ENCODE measurements at places on chromosomes 7 and 10.

DNA sequence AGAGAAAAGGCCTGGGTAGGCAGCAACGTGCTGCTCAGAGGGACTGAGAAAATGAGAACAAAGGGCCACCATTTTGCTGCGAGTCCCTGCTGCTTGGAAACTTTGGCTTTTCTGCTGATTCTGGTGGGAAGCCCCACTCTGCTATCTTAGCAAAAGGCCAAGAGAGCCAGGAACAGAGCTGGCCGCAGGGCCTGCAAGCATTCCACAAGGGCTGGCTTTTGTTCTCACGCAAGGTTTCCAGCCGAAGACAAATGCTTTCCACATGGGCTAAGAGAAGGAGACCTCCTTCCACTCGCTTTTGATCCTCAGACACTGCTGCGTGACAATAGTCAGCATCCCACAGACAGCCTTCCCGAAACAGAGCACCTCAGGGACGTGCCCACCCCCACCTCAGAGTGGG, 163.1 kb downstream of the ARHGAP12 start:
- no peak for DNase-seq

DNA sequence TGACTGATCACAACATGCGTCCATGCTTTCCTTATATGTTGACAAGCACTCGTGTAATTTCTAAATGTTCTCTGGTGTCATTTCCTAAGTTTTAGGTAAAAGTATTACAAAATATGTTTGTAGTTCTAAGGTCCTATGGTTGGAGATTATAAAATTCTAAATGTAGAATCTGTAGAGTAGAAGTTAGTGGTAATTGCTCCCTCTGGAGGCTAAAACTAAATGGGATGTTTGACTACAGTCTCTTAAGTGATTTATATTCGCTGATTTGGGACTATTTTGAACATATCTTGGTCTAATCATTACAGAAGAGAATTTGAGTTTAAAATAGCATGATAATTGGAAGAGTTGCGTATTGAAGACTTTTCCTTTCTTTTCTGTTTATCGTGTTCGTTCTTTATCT, 74.1 kb downstream of the ZMYND11 start:
- DNase-seq = no peak

DNA sequence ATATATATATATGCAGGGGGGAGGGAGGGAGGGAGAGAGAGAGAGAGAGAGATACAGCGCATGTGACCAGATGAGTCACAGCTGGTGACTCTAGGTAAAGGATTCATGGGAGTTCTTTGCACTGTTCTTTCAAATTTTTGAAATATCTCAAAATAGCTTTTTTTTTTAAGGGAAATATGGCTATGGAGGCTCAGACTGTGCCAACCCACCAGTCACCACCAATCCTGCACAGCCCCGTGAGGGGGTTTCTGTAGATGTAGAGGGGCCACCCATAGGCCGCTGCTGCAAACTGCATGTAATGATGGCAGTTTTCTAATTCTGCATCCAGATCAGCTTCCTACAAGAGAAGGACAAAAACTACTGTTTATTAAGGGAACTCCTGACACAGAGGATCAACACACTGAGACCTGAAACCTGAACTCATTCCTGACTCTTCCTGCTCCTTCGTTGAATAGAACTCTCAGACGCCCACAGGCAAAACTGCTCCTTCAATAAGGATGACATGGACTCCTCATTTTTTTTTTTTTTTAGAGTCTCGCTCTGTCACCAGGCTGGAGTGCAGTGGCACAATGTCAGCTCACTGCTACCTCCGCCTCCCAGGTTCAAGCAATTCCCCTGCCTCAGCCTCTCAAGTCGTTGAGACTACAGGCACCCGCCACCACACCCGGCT, 17.3 kb downstream of the DAGLB start:
- DNase-seq = no peak

- DNase-seq = no peak
Measured at GRCh38 chr7:123752534-123752933, 3.7 kb upstream of the WASL start.

- peak; percentile 30 for DNase-seq
Measured at GRCh38 chr7:33334349-33334748, 205.0 kb downstream of the BBS9 start.

DNA sequence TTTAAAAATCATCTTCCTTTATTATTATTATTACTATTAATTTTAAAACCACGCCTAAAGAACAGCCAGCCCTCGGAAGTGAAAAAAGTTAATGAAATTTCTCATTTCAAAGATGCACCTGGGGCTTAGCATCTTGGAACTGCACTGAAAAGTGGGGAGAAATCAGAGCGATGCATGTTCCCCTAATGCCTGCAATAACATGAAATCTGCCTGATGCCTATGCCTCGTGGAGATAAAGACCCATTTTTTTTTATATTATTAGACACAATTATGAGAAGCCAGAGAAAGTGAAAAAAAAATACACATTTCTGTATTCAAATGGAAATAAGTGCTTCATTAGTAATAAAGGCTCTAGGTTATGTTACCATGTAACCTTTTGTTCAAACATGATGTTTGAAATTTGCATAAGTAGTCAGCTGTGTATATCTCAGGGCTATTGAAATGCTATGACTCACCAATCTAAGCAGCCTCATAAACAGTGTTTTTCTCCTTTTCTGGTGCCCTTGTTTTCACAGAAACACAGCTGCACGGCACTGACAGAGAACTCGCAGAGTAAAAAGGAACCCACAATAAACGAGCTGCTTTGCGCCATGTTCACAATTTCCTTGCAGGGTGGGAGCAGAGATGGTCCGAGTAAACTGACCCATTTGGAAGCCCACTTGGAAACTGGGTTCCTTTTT, 175.8 kb upstream of the PRKCQ start:
- DNase-seq = no peak

DNA sequence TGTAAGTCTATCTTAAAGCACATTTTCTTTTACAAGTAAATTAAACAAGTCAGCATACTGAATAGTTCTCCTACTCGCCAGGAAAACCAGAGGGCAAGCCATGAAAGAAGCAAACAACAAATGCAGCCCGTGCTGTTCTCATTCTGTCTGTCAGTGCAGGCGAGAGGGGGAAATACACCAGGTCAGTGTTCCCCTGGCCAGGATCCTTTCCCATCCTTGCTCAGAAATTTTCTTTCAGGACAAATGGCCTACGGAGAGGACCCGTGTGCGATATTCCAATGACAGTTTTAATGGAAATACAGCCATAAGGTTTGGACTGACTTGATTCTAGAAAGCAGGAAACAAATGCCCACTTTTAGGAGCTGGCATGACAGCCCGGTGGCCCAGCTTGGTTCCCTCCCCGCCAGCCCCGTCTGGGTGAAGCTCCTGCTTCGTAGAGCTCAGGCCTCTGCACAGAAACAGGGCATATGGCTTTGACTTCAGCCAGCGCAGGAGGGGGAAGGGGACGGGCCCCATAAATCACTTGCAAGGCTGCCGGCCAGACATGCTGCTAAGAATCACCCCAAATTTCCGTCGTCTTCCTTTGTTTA, 67.8 kb downstream of the FRMD4A start:
- no peak for DNase-seq

- peak; percentile 69 for DNase-seq
Measured at GRCh38 chr10:101031796-101032636, 982 bp downstream of the SFXN3 start.

- no peak for DNase-seq
Measured at GRCh38 chr10:115503546-115503945, 410.4 kb downstream of the ATRNL1 start.

GRCh38 chr7:114218283-114218682, 196.3 kb upstream of the FOXP2 start:
- no peak for DNase-seq

- no peak for DNase-seq
Measured at GRCh38 chr10:70913191-70913892, 25.0 kb upstream of the PCBD1 start.

DNA sequence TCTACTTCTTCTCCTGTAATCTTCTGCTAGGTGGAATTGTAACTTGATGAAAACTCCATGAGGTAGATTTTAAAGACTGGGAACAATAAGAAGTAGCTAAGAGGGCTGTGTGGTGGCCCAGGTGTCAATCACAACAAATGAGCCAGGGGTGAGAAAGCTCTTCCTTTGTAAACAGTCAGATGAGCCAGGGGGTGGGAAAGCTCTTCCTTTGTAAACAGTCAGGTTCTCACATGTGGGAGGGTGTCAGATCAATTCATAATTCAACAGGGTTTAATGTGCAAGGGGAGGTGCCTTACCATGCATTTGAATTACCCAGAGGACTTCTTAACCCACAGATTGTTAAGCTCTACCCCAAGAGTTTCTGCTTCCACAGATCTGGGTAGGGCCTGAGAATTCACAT, 312.4 kb upstream of the AUTS2 start:
- DNase-seq = no peak

- DNase-seq = peak; percentile 29
Measured at GRCh38 chr7:32167256-32167655, 97.0 kb upstream of the PDE1C start.

DNA sequence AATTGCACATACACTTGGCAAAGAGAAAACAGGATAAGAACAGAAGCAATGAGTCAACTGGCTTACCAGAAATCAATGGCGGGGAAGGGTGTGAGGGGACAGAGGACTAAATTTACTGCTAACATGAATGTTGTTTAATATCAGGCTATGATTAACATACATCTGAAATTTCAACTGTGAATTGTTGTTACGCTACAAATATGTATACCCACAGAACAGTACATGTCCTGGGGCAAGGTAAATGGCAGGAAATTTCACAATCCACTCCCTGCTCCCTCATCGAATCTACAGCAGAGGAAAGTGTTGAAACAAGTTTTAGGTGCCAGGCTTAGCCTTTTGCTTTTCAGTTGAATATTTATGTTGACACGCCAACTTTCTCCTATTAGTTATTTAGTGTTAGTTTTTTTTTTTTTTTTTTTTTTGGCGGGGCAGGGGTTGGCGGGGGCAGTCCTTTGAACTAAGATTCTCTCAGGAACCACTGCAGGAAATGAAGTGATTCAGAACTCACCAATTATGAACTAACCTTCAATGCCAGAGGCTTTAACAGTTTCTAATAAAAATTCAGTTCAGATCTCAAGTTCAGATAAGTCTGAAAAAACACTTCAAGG, 99.0 kb downstream of the UBE2H start:
- no peak for DNase-seq

DNA sequence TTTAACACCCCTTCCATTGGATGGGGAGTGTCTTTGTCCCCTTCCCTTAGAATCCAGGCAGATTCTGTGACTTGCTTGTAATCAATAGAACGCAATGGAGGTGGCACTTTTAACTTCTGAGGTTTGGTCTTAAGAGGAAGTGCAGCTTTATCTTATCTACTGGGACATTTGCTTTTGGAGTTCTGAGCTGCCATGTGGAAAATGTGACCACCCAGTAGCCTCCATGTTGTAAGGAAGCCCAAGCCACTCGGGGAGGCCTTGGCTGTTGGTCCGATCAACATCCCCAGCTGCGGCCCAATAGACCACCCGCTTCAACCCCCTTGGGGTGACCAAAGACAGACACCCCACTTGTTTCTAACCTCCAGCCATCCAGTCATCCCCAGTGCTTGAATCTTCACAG, 86.3 kb upstream of the FAM171A1 start:
- DNase-seq = no peak

GRCh38 chr7:105218215-105218614, 170.5 kb downstream of the SRPK2 start:
- DNase-seq = peak; percentile 84

DNA sequence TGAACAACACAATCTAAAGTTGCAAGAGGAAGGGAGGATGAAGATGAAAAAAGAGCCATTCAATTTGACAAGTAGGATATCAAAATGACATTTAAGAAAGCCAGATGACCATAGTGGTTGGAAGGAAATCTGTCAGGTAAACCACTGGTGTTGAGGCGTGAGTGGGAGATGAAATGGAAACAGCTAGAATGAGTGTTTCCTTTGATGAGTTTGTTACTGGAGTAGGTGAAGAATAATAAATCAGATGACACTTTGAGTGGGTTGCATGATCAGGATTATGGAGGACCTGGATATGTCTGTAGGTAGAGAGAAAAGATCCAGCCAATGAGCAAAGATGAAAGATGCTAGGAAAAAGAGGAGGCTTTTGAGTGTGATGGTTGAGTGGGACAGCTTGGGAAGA, 33.1 kb downstream of the AKR1B1 start:
- DNase-seq = no peak

GRCh38 chr7:92584953-92585352, 5.2 kb downstream of the FAM133B start:
- DNase-seq = no peak

DNA sequence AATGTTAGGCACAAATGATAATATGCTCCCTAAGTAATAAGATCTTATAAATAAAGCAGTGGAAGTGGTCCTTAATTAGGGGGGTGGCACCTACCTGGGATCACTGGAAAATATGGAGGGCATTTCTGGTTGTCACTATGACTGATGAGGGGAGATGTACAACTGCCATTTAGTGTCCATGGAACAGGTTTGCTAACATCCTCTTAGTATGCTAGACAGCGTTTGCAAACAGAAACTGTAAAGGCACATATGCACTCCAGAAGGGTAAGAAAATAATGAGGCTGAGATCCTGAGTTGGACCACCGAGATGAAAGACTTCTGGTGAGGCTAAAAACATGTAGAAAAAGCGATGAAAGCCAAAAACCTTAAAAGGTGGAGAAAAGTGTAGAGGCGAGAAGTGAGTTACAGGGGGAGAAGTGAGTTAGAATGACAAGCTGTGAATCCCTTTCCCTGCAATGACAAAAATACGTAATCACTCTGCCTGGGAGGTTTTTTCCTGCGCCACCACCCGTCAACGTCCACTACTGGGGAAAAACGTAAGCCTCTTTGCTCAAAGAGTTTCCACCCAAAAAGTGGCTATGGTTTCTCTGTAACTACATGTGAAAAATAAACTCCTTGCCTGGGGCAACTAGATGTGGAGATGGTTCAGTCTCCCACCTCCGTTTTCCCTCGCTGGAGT, 767 bp downstream of the KRIT1 start:
- no peak for DNase-seq

DNA sequence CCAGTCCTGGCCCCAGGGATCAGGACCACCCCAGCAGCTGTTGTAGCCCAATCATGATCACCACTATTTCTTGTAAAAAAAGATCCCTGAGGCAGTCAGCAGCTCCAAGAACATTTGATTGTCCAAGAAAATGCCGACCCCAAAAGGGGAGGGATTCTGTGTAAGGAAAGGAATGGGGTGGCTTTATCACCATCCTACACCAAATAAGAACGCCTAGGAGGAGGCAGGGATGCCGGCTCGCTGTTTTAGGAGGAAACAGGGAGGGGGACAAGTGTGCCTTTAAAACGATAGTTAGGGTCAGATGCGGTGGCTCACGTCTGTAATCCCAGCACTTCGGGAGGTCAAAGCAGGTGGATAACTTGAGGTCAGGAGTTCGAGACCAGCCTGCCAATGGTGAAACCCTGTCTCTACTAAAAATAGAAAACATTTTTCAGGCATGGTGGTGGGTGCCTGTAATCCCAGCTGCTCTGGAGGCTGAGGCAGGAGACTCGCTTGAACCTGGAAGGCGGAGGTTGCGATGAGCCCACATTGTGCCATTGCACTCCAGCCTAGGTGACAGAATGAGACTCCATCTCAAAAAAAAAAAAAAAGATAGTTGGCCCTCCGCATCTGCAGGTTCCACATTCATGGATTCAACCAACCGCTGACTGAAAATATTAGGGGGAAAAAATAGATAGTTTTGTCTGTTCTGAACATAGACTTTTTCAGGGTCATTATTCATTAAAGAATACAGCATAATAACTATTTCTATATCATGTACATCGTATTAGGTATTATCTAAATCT, 63.6 kb downstream of the PDIA4 start:
- peak; percentile 31 for DNase-seq
